ENCODE measurements at places on chromosomes 12 and 14.

DNA sequence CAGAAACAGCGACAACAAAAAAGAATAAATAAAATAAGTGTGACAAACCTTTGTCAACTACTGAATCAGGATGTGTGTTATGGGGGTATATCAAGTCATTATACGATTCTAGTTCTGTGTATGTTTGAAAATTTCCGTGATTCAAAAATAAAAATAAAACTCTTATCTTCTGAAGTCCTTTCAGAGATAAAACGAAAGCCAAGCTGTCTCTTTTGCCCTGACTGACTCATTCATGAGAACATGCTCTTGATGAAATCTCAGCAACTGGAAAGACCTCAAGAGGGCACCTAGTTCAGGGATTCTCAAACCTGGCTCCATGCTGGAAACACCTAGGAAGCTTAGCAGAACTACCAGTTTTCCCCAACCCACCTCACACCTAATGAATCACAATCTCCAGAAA lies 9.2 kb downstream of the FOXN3 start:
- no peak for DNase-seq

DNA sequence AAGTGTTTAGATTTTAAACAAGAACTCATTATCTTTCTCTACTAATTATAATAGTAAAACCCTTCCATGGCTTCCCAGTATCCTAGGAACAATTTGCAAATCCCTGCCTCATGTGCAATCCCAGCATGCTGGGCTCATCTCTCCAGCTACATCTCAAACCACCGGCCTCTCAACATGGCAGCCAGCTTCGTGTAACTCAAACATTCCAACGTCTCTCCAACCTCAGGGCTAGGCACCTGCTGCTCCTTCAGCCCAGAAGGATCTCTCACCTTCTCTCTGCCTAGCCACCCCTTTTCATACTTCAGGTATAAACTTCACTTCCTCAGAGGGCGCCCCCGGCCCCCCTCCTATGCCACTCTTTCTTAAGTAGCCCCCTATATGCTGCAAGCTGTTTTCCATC lies 7.2 kb downstream of the SART3 start:
- DNase-seq: no peak

DNA sequence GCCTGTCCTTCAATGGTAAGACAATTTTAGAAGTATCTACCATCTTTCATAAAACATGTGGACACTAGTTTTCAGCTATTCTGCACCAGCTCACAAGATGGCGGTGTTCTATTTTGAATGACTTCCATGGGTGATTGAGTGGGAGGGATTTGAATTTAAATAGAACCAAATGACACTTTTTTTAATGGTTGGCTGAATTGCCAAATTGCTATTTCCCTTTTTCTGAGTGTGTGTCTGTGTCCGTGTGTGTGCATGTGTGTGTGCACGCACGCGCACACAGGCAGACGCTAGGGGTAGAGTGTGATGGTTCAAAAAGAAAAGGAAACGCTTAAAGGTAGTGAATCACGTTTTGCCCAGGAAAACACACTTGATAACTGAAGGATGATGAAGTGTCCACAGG lies 362.6 kb downstream of the DAD1 start:
- no peak for DNase-seq

GRCh38 chr14:92362781-92363235 lies 39.8 kb downstream of the SLC24A4 start:
- DNase-seq: peak; percentile 70

- no peak for DNase-seq
Observed at GRCh38 chr14:95217391-95217900, 60.1 kb upstream of the DICER1 start.

GRCh38 chr12:64779354-64779974 lies 20.3 kb upstream of the GNS start:
- DNase-seq: no peak

- no peak for DNase-seq
Observed at GRCh38 chr14:51481643-51482042, 170.1 kb upstream of the FRMD6 start.

GRCh38 chr12:24838531-24838950 lies 110.4 kb downstream of the BCAT1 start:
- peak; percentile 22 for DNase-seq

- no peak for DNase-seq
Observed at GRCh38 chr12:69524755-69525469, 54.7 kb downstream of the FRS2 start.

DNA sequence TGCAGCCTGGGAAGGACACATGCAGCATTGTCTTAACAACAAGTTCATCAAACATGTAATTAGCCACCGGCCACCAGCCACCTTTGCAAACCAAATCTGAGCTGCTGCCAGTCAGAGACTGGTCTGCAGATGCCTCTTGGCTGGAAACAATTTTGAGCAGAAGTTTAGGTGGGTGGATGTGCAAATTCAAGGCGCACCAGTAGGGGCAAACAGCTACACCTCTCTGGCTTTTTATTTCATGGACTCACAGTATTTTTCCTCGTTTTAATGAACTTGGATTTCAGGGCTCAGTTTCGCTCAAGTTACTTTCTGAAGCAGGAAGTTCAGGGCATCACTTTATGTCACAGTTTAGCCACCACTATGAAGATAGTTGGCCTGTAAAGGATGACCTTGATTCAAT lies 94.3 kb downstream of the OTX2 start:
- no peak for DNase-seq
